Stimulated activated CD4-positive, alpha-beta T cell treated with anti-CD3 and anti-CD28 coated beads, Interleukin-15, amount 100 ng/mL, for 1 hour (primary cell): ENCODE measurements at places on chromosomes 2 and 18.
A peak's percentile ranks its signal among the peaks of the same experiment; 100 is the strongest.

GRCh38 chr2:179049203-179049545, 763 bp downstream of the CCDC141 start:
- DNase-seq = no peak

GRCh38 chr2:36351736-36352349, 3.7 kb upstream of the CRIM1 start:
- DNase-seq = no peak

- DNase-seq = no peak
Measured at GRCh38 chr18:23648940-23649607, 13.6 kb downstream of the ANKRD29 start.

DNA sequence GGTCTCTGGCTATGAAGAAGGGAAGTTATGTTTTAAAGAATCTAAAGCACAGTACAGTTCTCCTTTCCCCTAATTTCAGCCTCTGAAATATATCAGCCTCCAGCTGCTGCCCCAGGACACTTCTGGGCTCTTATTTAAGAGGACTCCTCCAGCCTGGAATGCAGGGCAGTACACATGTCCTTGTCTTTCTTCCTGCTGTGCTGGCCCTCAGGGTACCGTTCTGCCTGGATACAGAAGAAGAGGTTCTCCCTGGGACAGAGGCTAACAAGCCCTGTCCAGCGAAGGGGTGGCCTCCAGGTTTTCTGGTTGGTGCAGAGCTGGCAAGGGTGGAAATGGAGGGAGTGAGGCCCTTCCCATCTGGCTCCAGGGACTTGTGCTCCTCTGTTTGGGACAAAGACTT, 22.1 kb downstream of the MLPH start:
- no peak for DNase-seq

GRCh38 chr2:237092920-237093781, 7.5 kb downstream of the COPS8 start:
- DNase-seq = no peak

DNA sequence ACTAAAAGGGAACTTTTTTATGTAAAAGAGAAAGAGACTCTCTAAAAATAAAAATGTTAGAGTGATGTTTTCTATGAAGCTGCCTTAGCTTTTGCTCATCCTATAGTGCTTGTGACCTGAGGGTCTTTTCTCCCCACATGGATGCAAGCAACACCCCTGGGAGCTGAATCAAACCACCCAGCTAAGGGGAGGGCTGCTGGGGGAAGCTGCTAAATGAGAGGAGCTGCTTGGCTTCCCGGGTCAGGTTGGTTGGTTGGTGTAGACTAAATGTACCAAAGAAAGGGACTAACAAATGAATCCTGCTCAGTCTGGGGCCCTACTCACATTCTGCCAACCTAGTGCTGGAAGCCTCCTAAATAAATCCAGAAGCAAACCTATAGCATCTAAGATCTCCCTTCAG, 35.0 kb downstream of the AFF3 start:
- DNase-seq = no peak

GRCh38 chr2:96815326-96816126, 542 bp upstream of the CNNM3 start:
- DNase-seq = no peak

DNA sequence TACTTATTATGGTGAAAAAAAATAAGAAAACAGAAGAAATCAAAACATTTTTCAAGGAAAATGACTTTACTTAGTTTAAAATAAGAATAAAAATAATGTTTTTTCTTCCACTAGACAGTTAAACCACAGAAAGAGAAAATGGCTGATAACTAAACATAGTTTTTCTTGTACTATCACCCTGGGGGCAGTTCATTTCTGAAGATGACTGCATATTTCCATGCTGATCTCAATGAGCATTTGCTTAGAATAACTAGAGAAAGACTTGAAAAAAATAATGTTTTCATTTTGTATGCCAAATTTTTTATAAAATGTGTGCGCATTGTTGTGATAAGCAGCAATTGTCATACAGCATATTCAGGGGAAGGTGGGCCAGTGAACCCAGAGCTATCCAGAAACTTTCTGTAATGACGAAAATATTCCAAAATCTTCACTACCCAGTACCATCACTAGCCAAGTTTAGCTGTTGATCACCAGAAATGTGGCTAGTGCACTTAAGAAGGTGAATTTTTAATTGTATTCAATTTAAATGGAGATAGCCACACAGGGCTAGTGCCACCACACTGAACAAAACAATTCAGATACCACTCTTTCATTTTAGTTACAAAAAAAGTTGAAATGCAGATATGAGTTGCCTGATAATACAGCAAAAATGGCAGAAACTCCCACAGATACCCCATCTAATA, 513.4 kb upstream of the NETO1 start:
- no peak for DNase-seq

GRCh38 chr18:35415511-35416073, 38.5 kb upstream of the ZNF396 start:
- no peak for DNase-seq

DNA sequence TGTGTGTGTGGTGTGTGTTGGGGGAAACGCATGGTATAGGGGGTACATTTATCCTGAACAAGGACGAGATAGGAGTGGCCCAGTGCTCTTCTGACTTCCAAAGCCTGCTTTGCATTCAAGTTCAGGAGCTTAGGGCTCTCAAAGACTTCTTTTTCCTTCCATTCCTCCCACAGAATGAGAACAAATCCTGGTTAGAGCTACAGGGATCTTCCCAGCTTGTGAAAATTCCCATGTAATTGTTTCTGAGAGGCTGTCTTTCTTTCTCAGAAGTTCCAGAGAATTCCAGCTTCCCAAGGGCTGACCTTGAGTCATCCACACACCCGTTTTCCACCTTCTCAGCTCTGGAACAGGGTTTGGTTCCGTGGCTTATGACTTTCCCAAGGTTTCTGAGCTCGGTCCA, 38.9 kb downstream of the FASTKD2 start:
- DNase-seq = no peak

- peak; percentile 48 for DNase-seq
Measured at GRCh38 chr2:98649135-98649991, 41.0 kb downstream of the UNC50 start.

GRCh38 chr2:144374163-144374661, 145.7 kb downstream of the ZEB2 start:
- DNase-seq = no peak

GRCh38 chr18:31646332-31647126, 37.9 kb downstream of the B4GALT6 start:
- no peak for DNase-seq

DNA sequence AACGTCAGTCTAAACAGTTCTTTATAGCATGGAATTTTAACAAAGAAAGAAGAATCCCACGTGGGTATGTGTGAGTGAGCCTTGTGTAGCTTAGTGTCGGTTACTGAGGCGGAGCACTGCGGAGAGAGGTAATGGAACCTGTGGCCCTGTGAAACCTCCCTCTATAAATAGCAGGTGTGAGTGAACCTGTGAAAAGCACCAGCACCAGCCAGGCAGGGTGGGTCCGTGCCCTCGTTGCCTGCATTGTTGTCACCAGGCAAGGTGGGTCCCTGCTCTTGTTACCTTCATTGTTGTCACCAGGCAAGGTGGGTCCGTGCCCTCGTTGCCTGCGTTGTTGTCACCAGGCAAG, 4.7 kb downstream of the CTDP1 start:
- no peak for DNase-seq

- DNase-seq = peak; percentile 61
Measured at GRCh38 chr18:61893971-61894750, 1.4 kb upstream of the RNF152 start.

GRCh38 chr2:73112026-73112912, 479 bp downstream of the RAB11FIP5 start:
- DNase-seq = no peak

DNA sequence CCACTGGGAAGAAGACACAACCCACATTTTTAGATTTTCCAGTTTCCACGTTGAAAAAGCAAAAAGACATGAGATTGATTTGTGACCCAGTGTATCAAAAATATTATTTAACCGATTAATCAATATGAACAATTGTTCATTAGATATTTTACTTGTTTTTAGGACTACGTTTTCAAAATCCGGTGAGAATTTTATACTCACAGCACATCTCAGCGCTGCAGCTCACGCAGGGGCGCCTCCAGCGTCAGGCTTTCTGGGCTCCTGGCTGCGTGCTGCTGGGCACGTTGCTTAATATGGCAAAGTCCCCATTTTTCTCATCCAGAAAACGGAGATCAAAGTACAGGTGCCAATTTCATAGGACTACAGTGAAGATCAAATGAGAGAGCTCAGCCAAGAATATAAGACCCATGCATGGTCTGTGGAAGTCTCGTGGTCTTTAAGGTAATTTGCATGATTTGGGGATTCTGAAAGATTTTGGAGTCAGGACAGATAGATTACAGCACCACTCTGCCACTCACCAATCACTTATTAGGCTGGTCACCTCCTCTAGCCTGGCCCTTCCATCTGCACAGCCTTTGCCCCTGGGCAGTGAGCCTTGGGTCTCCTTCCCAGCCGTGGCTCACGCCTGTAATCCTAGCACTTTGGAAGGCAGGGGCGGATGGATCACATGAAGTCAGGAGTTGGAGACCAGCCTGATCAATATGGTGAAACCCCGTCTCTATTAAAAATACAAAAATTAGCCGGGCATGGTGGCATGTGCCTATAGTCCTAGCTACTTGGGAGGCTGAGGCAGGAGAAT, 36.2 kb downstream of the PTPN18 start:
- DNase-seq = no peak

- DNase-seq = no peak
Measured at GRCh38 chr2:42046819-42047487, 868 bp upstream of the PKDCC start.

DNA sequence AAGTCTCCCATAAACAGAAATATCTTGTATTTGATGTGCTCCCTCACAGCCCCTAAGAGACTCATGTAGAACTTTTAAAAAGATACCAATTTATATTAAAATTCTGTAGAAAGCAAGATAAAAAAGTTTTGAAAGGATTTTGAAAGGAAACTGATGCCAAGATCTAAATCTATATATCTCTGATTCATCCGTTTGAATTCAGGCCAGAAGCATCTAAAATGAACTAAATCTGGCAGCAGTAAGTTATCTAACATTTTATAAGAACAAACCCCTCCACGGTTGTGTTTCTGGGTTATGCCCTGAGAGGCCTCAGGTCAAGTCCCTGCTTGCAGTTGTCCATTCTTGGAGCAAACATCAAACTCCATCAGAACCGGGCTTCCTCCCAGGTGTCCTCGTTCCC, 165.8 kb downstream of the FBXO15 start:
- no peak for DNase-seq

GRCh38 chr2:143205106-143205764, 76.0 kb downstream of the ARHGAP15 start:
- no peak for DNase-seq

- no peak for DNase-seq
Measured at GRCh38 chr18:48396561-48396960, 12.6 kb downstream of the ZBTB7C start.

GRCh38 chr2:228023619-228024018, 152.2 kb downstream of the DAW1 start:
- no peak for DNase-seq

DNA sequence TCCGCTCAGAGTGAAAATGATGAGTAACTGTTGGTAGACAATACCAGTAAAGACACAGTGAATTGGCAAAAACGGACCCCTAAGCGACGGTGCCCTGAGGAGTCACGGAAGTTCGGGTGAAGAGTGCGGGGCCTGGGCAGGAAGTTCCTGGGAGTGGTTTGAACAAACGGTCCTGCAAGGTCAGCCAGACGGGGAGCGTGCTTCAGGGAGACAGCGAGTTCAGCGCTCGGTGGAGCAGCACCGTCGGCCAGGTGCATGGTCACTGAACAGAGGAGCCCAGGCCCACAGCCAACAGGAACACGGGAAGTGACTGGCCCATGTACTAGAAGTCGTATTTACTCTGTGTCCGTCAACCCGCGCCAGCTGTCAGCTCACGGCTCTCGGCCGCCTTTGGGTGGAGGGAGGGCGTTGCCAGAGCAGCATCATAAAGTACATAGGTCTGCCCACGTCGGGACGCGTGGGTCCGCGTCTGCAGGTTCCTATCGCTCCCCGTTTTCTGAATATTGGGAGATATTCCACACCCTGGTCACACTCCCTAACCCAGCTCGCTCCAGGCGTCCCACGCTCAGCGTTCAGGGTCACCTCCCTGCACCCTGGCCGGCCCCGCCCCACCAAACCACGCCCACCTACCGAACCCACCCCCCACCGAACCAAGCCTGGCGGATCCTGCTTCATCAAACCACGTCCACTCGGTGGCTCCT, 75.6 kb upstream of the UXS1 start:
- no peak for DNase-seq

DNA sequence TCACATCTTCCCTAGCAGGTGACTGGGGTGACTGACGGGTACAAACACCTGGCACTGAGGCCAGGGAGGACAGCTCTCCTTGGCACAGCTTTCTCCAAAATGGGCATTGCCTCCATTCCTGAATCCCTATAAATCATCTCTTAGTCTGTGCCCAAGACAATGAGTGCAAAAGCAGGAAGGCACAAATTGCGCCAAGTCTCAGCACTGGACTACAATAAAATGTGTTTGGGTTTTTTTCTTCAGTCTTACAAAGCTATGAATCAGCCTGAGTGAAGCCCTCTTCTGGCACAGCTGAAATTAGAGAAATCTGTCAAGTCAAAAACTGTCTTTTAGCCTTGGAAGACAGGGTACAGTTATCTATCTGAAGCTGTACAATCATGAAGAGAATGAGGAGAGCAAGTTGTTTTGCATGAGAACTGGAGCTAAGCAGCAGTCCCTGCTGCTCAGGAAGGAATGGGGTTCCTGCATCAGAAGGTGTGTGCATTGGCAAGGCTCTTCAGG, 90.8 kb downstream of the EPB41L3 start:
- no peak for DNase-seq

DNA sequence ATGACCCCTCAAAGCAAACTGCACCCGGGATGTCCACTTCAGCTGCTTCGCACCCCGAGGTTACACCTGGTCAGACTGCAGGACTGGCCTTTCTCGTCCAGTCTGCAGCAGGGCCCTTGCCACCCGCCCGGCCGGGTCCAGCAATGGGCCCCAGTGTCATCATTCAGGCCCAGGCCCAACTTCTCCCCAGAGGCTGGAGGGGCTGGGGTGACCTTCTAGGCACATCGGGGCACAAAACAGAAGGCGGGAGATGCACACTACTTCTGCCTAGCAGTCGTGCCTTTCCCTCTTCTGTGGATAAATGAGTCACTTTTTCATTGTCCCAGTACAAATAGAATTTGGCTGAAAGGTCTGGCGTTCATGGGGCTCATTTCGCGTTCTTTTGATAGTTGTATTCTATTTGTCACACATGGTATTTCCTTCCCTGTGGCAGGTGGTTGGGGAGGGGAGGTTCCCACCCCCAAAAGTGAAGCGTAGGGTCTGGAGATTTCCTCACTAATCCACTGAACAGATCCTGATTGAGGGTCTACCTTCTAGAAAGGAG, 56.9 kb upstream of the ID2 start:
- DNase-seq = no peak

GRCh38 chr2:122019724-122020123, 264.3 kb downstream of the TSN start:
- DNase-seq = no peak

DNA sequence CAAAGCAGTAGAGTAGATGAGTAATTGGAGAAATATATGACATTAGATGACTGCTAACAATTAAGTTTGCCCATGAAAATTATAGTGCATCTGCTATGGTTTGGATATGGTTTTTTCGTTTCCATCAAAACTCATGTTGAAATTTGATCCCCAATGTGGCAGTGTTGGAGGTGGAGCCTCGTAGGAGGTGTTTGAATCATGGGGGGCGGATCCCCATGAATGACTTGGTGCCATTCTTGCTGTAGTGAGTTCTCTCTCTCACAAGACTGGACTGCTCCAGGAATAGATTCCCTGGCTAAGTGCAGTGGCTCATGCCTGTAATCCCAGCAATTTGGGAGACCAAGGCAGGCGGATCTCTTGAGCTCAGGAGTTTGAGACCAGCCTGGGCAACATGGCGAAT, 9.7 kb upstream of the CUL3 start:
- no peak for DNase-seq

GRCh38 chr2:108565778-108566375, 31.6 kb downstream of the LIMS1 start:
- DNase-seq = no peak
